ENCODE measurements at places on chromosomes 11 and 22. TPM values are rescaled to one million over a fixed set of nuclear protein-coding genes. Genes with fewer than 3 reads are reported as not detected.

CELSR1 gene
- total RNA-seq: 18.4 TPM

- no peak overlapping the region for H3K4me3 ChIP-seq
- peak overlapping the region; percentile 10 for H3K27ac ChIP-seq
- H3K27me3 ChIP-seq: no peaks in the 10 kb centered on the region
- peak; percentile 36 for DNase-seq
- no peaks in the 10 kb centered on the region for H3K36me3 ChIP-seq
- peaks cover 31% of the 10 kb centered on the region for H3K4me1 ChIP-seq
Observed at GRCh38 chr22:20530368-20531153, 23.2 kb downstream of the MED15 start.

DNA sequence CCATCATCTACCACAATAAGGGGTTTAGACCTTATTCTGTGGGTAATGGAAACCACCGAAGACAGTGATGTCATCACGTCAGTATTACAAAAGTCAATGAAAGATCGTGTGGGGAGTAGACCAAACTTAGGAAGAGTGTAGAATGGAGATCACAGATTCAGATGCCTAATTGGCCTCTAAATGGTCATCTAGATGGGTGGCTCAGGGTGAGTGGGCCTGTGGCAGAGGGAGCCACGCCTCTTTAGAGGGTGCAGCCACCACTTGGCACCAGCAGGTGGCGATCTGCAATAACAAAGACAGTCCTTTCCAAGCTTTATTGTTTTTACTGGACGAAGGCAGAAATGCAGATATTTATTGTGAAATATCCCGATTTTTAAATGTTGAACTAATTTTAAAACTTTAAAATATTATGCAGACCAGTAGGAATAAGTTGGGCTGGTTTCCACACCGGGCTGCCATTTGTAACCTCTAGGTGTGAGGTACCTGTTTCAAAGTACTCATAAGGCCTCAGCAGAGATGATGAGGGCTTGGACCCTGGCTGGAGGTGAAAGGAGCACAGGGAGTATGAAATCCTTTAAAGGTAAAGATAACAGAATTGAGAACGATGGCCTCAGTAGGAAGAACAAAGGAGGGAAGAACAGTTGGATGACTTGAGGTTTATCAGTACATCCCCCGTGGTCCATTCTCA, 222.0 kb downstream of the DBX1 start:
- H3K36me3 ChIP-seq: no peaks in the 10 kb centered on the region
- H3K4me1 ChIP-seq: peaks cover 8% of the 10 kb centered on the region
- no peak overlapping the region for H3K4me3 ChIP-seq
- H3K27me3 ChIP-seq: no peaks in the 10 kb centered on the region
- H3K27ac ChIP-seq: no peak overlapping the region

GRCh38 chr22:48742556-48743343, 1084.9 kb downstream of the BRD1 start:
- H3K27ac ChIP-seq: no peak overlapping the region
- H3K36me3 ChIP-seq: no peaks in the 10 kb centered on the region
- H3K4me3 ChIP-seq: no peak overlapping the region

- H3K27me3 ChIP-seq: no peaks in the 10 kb centered on the region
- no peak overlapping the region for H3K4me3 ChIP-seq
- no peak overlapping the region for H3K27ac ChIP-seq
- peaks cover 3% of the 10 kb centered on the region for H3K4me1 ChIP-seq
Observed at GRCh38 chr11:8596504-8597046, 2.5 kb upstream of the STK33 start.

DNA sequence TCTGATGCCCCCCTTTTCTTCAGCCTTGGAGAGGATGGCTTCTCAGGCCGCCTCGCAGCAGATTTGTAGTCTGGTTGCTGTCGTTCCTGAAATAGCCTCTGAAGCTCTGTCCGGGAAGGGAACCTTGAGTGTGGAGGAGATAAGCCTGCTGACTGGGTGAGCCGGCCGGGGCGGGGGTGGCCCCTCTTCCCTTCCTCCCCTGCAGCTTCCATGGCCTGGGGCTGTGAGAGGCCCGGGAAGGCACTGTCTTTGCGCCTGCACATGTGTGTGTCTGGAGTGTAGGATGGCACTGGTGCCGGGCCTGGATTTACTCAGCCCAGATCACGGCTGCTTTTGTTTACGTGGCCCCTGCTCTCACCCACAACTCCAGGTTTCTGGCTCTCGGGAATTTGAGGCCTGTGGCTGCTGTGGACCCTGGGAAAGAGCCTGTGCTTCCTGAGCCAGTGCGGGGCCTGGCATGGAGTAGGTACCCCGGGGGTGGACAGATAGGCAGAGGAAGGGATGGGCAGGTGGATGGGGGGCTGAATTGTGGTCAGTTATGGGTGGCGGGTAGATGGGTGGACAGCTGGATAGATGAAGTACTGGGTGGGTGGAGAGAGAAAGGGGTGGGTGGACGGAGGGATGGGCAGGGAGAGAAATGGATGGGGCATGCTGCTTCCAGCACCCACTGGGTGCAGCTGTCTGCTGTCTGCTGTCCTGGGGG, 16.6 kb downstream of the KCNQ1 start:
- H3K4me1 ChIP-seq: peaks cover 45% of the 10 kb centered on the region
- no peaks in the 10 kb centered on the region for H3K27me3 ChIP-seq
- no peak overlapping the region for H3K4me3 ChIP-seq
- H3K36me3 ChIP-seq: no peaks in the 10 kb centered on the region
- DNase-seq: no peak

DNA sequence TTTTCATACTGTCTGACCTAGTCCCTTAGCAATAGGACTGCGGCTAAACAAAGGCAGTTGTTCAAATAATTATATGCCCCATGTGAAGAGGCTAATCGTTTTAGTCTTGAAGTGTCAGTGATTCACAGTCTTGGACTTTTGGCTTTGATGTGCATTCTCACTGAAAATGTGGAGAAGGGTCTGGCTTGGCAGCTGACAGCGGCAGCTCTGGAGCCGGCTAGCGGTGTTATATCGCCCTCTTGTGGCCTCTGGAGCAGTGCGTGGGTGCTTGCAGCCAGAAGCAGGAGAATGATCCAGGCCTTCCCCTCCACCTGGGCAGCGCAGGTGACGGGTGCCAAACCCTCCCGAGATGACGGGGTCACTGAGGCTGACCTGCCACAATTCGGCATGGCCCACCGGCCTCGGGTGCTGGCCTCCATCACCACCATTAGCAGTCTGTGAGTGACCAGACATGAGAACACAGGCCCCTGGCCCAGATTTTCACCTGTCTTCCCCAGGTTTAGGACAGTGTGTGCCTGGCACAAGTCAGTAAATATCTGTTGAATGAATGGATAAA, 90.3 kb upstream of the PITPNB start:
- peak; percentile 78 for DNase-seq
- no peaks in the 10 kb centered on the region for H3K36me3 ChIP-seq
- H3K4me3 ChIP-seq: no peak overlapping the region

GRCh38 chr11:99682171-99682570, 661.4 kb downstream of the CNTN5 start:
- H3K27ac ChIP-seq: no peak overlapping the region
- no peak overlapping the region for H3K4me3 ChIP-seq
- H3K36me3 ChIP-seq: no peaks in the 10 kb centered on the region
- no peaks in the 10 kb centered on the region for H3K4me1 ChIP-seq
- no peak for DNase-seq

DNA sequence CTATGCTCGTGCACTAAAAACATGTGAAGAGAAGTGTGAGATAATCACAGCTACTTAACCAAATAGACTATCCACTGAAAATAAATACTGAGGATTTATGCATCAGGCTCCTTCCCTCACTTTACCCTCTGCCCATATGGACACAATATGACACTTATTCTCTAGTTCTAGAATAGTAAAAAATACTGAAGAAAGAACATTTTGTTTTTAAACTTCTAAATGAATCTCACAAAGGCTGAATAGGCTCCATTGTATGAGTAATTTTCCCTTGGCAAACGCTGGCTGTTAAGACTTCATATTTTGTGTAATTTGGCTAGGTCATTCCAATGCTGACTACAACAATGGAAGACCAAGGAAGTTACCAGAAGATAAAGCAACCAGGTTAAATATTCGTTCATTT, 9.9 kb downstream of the HPS5 start:
- DNase-seq: no peak
- H3K36me3 ChIP-seq: peaks cover 5% of the 10 kb centered on the region
- H3K4me1 ChIP-seq: peaks cover 51% of the 10 kb centered on the region
- peak overlapping the region; percentile 76 for H3K27ac ChIP-seq

TBX10 gene
- total RNA-seq: not detected

GRCh38 chr11:45142241-45143055, 4.0 kb upstream of the PRDM11 start:
- no peaks in the 10 kb centered on the region for H3K36me3 ChIP-seq
- no peak overlapping the region for H3K4me3 ChIP-seq
- no peaks in the 10 kb centered on the region for H3K27me3 ChIP-seq
- DNase-seq: no peak
- H3K4me1 ChIP-seq: peaks cover 9% of the 10 kb centered on the region

DNA sequence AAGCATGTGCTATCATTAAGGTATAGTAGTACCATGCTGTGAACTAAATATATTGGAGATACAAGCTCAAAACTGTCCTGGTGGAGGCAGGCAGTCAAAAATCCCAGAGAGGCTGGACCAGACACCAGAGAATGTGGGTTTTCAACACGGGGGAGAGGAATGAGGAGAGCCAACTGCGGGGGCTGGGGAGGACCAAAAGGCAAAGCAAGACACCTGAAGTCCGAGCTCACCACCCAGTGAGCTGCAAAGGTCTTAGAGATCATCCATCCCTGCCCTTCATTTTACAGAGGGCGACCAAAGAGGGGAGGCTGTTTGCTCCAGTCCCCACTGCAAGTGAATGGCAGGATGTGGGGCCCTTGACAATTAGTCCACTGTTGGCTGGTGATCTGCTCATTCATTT, 10.0 kb downstream of the RIBC2 start:
- no peaks in the 10 kb centered on the region for H3K36me3 ChIP-seq
- H3K4me3 ChIP-seq: no peak overlapping the region

OR10D3 gene
- not detected for total RNA-seq

DNA sequence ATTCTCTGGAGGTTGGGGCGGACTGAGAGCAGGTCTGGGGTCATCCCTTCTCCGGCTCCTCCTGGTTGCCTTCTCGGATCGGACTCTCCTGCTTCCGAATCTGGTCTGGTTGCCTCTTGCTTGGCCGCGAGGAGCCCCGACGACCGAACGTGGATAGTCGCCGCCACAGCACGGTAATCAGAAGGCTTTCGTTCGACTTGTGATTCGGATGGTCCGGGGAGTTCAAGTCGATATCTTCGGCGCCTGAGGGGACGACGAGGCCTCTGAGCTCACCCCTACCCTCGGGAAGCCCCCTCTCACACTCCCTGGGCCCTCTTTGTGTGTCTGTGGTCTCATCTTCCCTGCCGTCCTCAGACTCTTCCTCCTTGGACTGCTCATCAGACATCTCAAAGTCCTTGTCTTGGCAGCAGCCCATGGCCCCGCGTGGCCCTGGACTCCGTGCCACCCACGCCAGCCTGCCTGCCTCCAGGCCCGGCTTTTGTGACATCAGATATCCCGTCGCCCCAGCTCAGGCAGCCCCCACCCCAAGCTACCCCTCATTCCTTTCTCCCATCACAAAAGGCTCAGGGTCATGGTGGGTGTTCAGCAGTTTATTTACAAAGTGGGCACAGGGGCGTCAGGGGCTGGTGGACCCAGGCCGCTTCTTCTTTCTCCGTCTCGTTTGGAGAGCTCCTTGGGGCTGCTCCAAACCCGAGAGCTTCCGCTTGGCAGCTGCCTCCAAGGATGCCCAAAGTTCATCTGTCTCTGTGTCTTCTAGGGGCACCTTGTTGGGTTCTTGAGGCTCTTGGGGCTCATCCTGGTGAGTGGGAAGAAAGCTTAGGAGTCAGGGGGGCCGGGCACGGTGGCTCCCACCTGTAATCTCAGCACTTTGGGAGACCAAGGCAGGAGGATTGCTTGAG, at the start of gene TEX54:
TSS of gene TEX54 (minus strand) at position 506 of the 899 bp plus-strand sequence.
- H3K27ac ChIP-seq: peak within 1 kb of the TSS; percentile 87
- peaks cover 19% of the 10 kb centered on the region for H3K4me1 ChIP-seq
- no peaks in the 10 kb centered on the region for H3K27me3 ChIP-seq
- H3K36me3 ChIP-seq: peaks cover 12% of the 10 kb centered on the region

- H3K27ac ChIP-seq: peak overlapping the region; percentile 73
- H3K36me3 ChIP-seq: no peaks in the 10 kb centered on the region
- H3K27me3 ChIP-seq: no peaks in the 10 kb centered on the region
- no peak for DNase-seq
Observed at GRCh38 chr11:19448651-19449050, 207.9 kb upstream of the E2F8 start.

C11orf52 gene
- 21.7 TPM for total RNA-seq

GRCh38 chr11:83970061-83970671, 684.0 kb upstream of the CCDC90B start:
- DNase-seq: no peak
- no peak overlapping the region for H3K4me3 ChIP-seq
- no peaks in the 10 kb centered on the region for H3K4me1 ChIP-seq

TECTA gene
- 6.4 TPM for total RNA-seq

DNA sequence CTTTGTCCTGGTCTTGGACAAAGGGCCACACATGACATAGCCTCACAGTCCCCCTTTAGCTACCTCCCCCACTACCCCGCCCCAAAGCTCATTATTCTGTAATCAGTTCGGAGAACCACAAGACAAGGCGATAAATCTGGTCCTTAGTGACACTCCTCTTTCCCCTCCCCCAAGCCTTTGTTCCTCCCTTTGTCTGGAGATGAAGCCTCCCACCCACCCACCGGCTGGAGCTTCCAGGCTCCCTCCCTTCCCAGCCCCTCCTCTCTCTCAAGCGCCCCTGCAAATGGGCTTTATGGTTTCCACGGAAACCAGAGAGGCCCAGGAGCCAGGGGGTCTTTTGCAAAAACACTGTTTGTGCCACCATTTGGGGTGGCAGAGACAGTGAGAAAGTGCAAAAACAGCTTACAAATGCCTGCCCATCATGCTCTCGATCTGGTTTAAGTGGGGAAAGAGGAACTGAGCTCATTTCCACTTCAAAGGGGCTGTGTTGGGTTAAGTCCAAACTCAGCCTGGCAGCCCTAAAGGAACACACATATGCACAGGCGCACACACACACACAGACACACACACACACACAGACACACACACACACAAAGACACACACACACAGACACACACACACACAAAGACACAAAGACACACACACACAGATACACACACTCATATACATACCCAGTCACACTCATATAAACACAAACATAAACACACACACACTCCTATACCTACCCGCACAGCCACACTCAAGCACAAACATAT, 23.5 kb downstream of the APLNR start:
- no peak for DNase-seq
- H3K27ac ChIP-seq: no peak overlapping the region
- H3K4me3 ChIP-seq: no peak overlapping the region
- H3K36me3 ChIP-seq: no peaks in the 10 kb centered on the region
- H3K4me1 ChIP-seq: peaks cover 4% of the 10 kb centered on the region
- H3K27me3 ChIP-seq: no peaks in the 10 kb centered on the region

Data from thyroid gland (tissue), 4 donors.